ENCODE measurements at places on chromosomes 11 and 22.

GRCh38 chr11:22331771-22332170, 6.4 kb upstream of the SLC17A6 start:
- no peak for DNase-seq

GRCh38 chr11:76074148-76075095, 131.9 kb downstream of the WNT11 start:
- no peak for DNase-seq

- DNase-seq: no peak
Measured at GRCh38 chr22:25197340-25197739, 2.3 kb upstream of the CRYBB3 start.

DNA sequence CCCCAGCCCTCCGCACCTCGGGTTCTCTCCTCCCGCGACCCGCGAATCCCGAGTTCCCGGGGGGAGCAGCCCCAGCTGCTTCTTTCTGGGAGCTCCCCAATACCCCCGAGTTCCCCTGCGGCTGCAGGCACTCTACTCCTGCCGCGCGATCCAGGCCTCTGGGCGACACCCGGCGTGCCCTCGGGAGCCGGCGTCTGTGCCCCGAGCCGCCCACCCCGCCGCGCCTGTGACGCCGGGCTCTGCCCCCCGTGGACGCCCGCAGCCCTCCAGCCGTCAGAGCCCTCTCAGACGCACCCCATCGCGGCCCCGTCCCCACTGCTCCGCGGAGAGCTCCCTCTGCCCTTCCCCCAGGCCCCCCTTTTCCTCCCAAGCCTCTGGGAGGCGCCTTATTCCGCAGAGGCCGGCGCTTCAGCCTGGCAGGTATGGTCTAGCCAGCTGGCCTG, 422 bp downstream of the GLB1L2 start:
- no peak for DNase-seq

GRCh38 chr11:104916442-104916841, 18.2 kb upstream of the CASP12 start:
- DNase-seq: no peak

- DNase-seq: peak; percentile 77
Measured at GRCh38 chr11:132036746-132037466, 666.5 kb downstream of the NTM start.

GRCh38 chr11:64802370-64803157, 450 bp downstream of the MAP4K2 start:
- no peak for DNase-seq

DNA sequence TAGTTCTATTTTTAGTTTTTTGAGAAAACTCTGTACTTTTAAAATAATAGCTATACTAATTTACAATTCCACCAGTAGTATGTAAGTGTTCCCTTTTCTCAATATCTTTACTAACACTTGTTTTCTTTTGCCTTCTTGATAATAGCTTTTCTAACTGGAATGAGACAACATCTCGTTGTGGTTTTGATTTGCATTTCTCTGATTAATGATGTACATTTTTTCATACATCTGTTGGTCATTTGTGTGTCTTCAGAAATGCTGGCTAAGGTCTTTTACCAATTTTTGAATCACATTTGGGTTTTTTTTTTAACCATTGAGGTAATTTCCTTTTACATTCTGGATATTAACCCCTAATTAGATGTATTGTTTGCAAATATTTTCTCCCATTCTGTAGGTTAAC, 258.9 kb downstream of the DYNC2H1 start:
- no peak for DNase-seq

DNA sequence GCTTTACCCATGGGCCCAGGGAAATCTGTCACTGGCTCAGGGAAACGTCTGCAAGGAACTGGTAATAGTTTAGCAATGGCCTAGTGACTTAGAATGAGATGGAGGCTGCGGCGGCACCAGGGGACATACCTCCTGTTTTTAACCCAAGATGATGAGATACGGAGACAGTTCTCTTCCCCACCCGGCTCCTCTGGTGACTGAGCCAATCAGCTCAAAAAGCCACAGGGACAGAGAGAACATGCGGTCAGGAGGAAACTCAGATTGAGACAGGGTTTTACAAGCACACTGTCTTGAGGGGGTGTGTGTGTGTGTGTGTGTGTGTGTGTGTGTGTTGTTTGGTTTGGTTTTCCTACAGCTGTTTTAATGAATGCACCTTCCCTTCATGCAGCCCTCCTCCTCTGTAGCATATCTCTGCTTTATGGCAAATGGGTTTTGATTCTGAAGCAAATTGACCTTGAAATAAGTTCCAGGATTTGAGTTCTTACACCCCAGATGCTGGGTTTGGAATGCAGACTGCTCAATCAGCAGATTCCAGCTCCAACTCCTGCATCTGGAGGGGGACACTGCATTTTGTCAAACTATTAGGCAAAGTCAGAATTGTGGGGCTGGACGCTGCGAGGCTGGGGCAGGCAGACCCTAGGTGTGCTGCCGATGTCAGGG, 246.2 kb downstream of the NTM start:
- no peak for DNase-seq

DNA sequence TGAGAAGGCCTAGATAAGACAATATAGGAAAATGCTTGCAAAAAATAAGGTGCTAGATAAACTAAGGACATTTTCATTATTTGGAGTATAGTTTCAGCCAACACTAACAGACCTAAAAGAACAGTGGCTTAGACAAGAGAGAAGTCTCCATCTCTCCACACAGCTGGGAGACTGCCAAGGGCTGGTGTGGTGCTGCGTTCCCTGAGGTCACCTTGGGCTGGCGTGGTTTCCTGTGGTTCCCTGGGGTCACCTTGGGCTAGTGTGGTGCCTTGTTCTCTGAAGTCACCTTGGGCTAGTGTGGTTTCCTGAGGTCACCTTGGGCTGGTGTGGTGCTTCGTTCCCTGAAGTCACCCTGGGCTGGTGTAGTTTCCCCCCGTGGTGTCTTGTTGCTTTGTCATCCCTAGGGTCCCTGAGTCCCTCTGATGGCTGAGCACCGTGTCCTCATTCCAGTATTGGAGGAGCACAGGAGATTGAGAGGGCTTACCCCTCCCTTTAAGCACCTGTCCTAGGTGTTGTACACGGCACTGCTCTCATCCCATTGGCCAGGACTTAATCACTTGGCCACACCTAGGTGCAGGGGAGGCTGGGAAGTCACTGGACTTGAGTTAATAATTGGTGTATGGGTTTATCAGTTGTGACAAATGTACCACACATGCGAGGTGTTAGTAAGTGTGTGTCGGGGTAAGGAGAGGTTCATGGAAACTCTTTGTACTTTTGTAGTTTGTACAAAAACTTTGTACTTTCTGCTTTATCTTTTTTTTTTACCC, 14.9 kb downstream of the SAMM50 start:
- DNase-seq: no peak

GRCh38 chr11:64409707-64410403, 50.9 kb downstream of the RPS6KA4 start:
- no peak for DNase-seq

GRCh38 chr11:125128450-125128849, 17.0 kb upstream of the TMEM218 start:
- no peak for DNase-seq

GRCh38 chr11:2304506-2305139, 2.8 kb downstream of the TSPAN32 start:
- DNase-seq: no peak

GRCh38 chr11:16613262-16613511, 125.3 kb upstream of the C11orf58 start:
- DNase-seq: no peak

DNA sequence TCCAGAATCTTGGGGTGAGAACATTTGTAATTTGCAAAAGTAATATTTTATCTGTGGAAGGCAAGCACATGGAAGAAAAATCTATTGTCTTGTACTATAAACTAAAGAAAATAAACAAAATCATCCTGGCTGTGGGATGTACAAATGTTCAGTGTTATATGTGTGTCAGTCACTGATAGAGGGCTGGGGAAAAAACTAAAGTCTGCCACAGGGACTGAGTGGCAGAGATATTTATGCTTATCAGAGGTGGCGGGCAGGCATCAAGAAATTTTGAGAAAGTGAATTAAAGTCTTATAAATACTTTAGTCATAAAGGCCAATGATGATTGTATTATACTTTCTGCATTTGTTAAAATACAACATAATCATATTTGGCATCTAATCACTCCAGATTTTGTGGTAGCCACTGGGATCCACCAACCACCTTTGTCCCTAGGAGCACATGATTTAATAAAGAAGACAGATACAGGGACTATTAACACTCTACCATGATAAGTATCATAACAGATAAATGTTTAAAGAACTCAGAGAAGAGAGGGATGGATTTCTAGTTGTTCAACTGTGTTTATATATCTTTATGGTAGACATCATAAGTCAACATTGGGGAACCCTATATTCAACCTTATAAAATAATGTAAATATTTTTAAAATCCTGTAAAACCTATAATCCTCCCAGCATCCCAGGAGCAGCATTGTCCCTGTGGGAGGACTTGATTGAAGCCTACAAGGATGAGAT, 2.6 kb upstream of the ENDOD1 start:
- no peak for DNase-seq

DNA sequence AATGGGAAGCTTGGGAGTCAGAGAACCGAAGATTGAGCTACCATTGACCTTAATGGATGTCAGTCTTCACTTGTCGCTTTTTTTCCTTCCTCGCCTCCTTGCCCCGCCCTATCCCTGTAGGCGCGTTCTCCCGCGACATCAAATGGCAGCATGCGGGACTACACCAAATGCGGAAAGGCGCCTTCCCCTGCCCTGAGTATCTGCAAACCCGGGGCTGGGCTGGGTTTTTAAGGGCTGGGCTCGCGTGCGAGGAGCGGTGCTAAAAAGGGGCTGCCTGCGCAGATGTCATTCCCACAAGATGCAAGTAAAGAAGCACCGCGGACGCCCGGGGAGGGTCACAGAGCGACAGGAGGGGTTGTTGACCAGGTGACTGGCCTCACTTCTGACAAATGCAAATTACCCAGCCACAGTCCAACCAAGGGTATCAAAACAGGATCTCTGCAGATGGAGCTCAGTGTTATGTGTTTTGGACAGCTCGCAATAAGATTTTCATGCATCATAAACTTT, 4.7 kb upstream of the FAM111B start:
- DNase-seq: no peak

All from esophagus muscularis mucosa (tissue), 4 donors.